ENCODE measurements at places on chromosomes 16 and 17. TPM values are rescaled to one million over a fixed set of nuclear protein-coding genes. Genes with fewer than 3 reads are reported as not detected.

CCL1 gene
- total RNA-seq, result not detected

- H3K4me1 ChIP-seq, result peaks cover 29% of the 10 kb centered on the region
- peak overlapping the region; percentile 80 for H3K27ac ChIP-seq
These were observed 79.6 kb upstream of the CLEC18B start for GRCh38 chr16:74500907-74501306.

GRCh38 chr16:31700530-31701388, 172.8 kb upstream of the ZNF267 start:
- H3K4me3 ChIP-seq, result peak overlapping the region; percentile 85
- no peak overlapping the region for H3K27ac ChIP-seq

GRCh38 chr16:84315422-84315821, 20.7 kb downstream of the WFDC1 start:
- H3K4me3 ChIP-seq, result no peak overlapping the region
- peaks cover 2% of the 10 kb centered on the region for H3K36me3 ChIP-seq
- DNase-seq, result peak; percentile 8
- no peaks in the 10 kb centered on the region for H3K4me1 ChIP-seq
- H3K27ac ChIP-seq, result no peak overlapping the region

- H3K4me1 ChIP-seq, result no peaks in the 10 kb centered on the region
- no peaks in the 10 kb centered on the region for H3K27me3 ChIP-seq
- H3K36me3 ChIP-seq, result no peaks in the 10 kb centered on the region
- no peak overlapping the region for H3K27ac ChIP-seq
- DNase-seq, result no peak
- H3K4me3 ChIP-seq, result no peak overlapping the region
These were observed 55.4 kb downstream of the SDK2 start for GRCh38 chr17:73588891-73589290.

- H3K27ac ChIP-seq, result no peak overlapping the region
- no peaks in the 10 kb centered on the region for H3K4me1 ChIP-seq
- H3K36me3 ChIP-seq, result peaks cover 1% of the 10 kb centered on the region
These were observed 29.3 kb downstream of the DYNLRB2 start for GRCh38 chr16:80570106-80570478.

DNA sequence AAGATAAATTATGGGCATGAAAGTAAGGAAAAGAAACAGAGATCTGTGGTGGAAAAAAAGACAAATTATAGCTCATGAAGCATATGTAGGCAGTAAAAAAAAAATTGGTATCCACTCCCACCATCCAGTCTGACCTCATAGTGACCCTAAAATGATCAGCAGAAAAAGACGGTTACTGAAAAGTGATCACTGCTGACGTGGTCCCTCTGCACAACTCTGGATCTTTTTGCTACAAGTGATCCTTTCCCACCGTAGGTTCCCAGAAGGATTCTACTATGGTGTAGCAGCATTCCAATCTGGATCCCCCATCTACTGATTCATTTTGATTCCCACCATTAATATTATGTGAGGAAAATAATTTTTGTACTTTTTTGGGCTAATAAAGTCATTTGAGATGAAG, 10.9 kb upstream of the CHST6 start:
- DNase-seq, result no peak
- H3K4me1 ChIP-seq, result peaks cover 26% of the 10 kb centered on the region
- H3K27me3 ChIP-seq, result no peaks in the 10 kb centered on the region
- H3K27ac ChIP-seq, result peak overlapping the region; percentile 66

GRCh38 chr17:75901727-75902126, 3.0 kb downstream of the MRPL38 start:
- H3K27ac ChIP-seq, result no peak overlapping the region
- H3K4me1 ChIP-seq, result peaks cover 15% of the 10 kb centered on the region

GRCh38 chr16:74999609-75000480, 1.0 kb downstream of the ZNRF1 start:
- H3K27ac ChIP-seq, result peak overlapping the region; percentile 76
- peaks cover 24% of the 10 kb centered on the region for H3K4me1 ChIP-seq
- no peaks in the 10 kb centered on the region for H3K36me3 ChIP-seq
- DNase-seq, result no peak
- no peaks in the 10 kb centered on the region for H3K27me3 ChIP-seq
- H3K4me3 ChIP-seq, result peak overlapping the region; percentile 81

- no peak for DNase-seq
- no peaks in the 10 kb centered on the region for H3K4me1 ChIP-seq
- H3K36me3 ChIP-seq, result no peaks in the 10 kb centered on the region
- no peak overlapping the region for H3K4me3 ChIP-seq
These were observed 27.2 kb upstream of the TMEM220 start for GRCh38 chr17:10757067-10757466.

SPHK1 gene
- 5.8 TPM for total RNA-seq

DNA sequence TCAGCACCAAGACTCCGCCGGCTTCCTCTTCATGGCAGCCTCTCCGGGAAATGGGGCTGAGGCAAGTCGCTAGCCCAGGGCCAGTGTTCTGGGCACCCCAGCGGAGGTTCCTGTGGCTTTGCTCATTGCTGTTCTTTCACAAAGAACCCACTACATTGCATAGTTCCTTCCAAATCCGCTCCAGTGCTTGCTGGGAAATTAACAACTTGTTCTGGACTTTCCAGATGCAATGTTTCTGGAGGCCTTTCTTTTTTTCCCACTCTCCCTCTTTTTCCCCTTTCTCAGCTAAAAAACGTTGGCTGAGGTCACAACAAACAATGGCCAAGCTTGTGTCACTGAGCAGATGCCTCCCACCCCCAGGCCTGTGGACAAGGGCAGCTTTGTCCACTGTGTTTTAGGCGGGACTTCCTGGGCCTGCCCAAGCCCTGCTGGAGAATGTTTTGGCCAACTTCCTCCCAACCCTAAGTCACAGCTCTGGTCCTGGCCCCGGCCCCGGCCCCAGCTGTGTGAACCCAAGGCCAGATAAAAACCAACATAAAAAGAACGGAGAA, 131.5 kb upstream of the RCVRN start:
- no peak overlapping the region for H3K27ac ChIP-seq
- peaks cover 11% of the 10 kb centered on the region for H3K4me1 ChIP-seq
- no peak overlapping the region for H3K4me3 ChIP-seq
- no peak for DNase-seq
- H3K27me3 ChIP-seq, result no peaks in the 10 kb centered on the region
- H3K36me3 ChIP-seq, result no peaks in the 10 kb centered on the region

EVI2B gene
- total RNA-seq, result 0.21 TPM

DNA sequence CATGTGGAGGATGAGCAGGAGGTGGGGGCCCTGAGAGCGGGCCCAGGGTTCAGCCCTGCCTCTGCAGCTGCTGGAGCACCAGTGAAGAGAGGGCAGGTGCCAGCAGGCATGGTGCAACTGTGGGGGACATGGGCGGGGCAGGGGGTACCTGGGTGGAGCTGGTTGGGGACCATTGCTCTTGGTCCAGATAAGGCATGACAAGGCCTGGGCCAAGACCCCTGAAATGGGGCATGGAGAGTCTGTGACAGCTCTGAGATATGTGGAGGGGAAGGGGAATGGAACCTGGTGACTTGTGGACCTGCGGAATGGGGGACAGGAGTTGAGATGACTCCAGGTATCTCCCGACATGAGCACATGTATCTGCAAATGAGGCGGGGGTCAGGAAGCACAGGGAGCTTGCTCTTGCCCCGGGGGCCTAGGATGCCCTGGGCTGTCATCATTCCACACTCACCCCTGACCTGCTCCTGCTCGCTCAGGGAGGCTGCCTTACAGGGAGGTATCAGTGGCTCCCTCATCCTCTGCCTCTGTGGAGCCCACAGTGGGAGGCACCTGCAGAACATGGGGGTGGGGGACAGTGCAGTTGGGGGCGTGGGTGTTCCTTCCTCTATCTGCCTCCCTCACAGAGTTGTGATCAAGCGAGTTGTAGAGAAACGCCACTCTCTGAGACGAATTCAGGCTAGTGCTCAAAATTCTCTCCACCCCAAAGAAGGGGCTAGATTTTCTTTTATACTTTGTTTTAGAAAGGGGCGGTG, 40.2 kb downstream of the TMEM235 start:
- no peak for DNase-seq
- H3K27me3 ChIP-seq, result no peaks in the 10 kb centered on the region
- no peak overlapping the region for H3K4me3 ChIP-seq
- no peak overlapping the region for H3K27ac ChIP-seq

DNA sequence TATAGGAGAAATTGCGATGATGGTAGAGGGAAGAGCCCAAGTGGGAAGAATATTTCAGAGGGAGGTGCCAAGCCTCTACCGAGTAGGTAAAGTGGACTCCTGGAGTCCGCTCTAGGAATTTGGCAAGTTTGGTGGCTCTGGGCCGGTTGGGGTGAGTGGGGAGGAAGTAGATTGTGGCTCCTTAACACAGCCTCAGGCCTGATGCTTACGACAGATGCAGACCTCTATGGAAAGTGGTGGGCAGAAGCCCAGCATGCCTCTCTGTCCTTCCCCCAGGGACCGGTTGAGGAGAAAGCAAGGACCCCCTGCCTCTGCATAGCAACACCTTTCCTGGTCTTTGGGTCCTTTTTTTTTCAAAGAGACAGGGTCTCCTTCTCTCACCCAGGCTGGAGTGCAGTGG, 55.9 kb upstream of the SIAH1 start:
- H3K4me3 ChIP-seq, result no peak overlapping the region
- H3K4me1 ChIP-seq, result peaks cover 25% of the 10 kb centered on the region
- no peaks in the 10 kb centered on the region for H3K27me3 ChIP-seq
- H3K36me3 ChIP-seq, result no peaks in the 10 kb centered on the region

- no peak overlapping the region for H3K27ac ChIP-seq
- peaks cover 44% of the 10 kb centered on the region for H3K27me3 ChIP-seq
- H3K4me1 ChIP-seq, result peaks cover 14% of the 10 kb centered on the region
- H3K36me3 ChIP-seq, result peaks cover 5% of the 10 kb centered on the region
- H3K4me3 ChIP-seq, result no peak overlapping the region
- DNase-seq, result no peak
These were observed 4.5 kb downstream of the NPTX1 start for GRCh38 chr17:80471922-80472321.

SLC6A4 gene
- not detected for total RNA-seq

RBL2 gene
- total RNA-seq, result 40.4 TPM

SMG6 gene
- total RNA-seq, result 28.7 TPM

DNA sequence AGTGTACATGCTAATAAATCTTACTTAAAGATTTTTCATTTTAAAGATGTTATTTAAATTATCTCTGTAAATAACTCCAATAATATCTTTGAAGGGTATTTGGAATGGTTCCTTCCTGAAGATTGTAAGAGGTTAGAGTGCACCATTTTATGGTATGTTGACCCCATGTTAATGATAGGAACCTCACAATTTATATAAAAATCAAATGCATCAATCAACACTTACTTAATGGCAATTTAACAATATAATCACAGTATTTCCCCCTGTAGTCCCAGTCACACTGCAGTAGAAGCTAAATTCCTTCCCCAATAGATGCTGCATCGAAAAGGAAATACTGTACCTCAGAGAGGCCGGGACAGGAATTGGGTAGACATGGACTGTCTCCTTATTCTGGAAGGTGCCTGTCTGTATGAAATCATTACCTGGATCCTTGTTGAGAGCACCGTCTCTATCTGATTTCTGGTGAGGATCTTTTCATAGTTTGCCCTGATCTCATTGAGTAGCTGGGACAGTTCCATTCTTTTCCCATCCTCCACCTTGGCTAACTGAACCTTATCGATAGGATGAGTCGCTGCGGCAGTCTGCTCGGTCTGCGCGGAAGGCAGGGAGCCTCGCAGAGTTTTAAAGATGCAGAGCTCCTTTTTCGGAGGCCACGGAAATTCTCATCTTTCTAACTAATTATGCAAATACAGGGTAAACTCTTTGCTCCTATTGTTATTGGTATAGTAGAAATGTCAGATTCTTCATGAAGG, at the start of gene KRT222:
Gene KRT222 (minus strand): TSS at position 596 of the 752 bp plus-strand sequence. CDS start 78 bp downstream, at position 518.
- H3K4me1 ChIP-seq, result peaks cover 6% of the 10 kb centered on the region
- DNase-seq, result no peak
- peaks cover 46% of the 10 kb centered on the region for H3K27me3 ChIP-seq
- peak within 1 kb of the TSS; percentile 60 for H3K4me3 ChIP-seq

KRTAP2-1 gene
- not detected for total RNA-seq

DNA sequence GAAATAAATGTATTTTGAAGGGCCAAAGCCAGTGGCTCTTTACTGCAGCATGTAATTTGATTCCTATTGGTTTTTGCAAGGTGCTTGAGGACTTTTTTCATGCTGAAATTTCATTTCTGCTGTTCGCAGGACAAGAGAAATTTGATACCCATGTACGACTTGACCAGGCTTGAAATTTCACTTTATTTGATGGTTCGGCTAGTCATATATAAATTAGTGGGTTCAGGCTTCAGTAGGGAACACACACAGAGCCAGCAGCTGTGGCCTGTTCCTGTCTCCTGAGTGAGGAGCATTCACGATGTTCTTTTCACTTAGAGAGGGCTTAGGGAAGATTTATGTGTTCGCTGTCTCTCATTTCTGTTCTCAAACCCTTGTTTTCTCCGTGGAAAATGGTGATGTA, 258.4 kb upstream of the CACNG5 start:
- H3K27ac ChIP-seq, result no peak overlapping the region
- H3K27me3 ChIP-seq, result no peaks in the 10 kb centered on the region
- H3K4me3 ChIP-seq, result no peak overlapping the region
- no peaks in the 10 kb centered on the region for H3K36me3 ChIP-seq
- no peak for DNase-seq
- peaks cover 52% of the 10 kb centered on the region for H3K4me1 ChIP-seq

DNAI2 gene
- total RNA-seq, result not detected

TIMP2 gene
- 535 TPM for total RNA-seq

- no peaks in the 10 kb centered on the region for H3K27me3 ChIP-seq
- no peak for DNase-seq
- no peaks in the 10 kb centered on the region for H3K4me1 ChIP-seq
- H3K36me3 ChIP-seq, result peaks cover 2% of the 10 kb centered on the region
- no peak overlapping the region for H3K4me3 ChIP-seq
These were observed 40.1 kb downstream of the ZNF276 start for GRCh38 chr16:89761304-89761922.

GTF3C1 gene
- 69.2 TPM for total RNA-seq

GRCh38 chr17:19341211-19341631, 21.3 kb downstream of the B9D1 start:
- no peak overlapping the region for H3K4me3 ChIP-seq
- DNase-seq, result peak; percentile 53
- H3K4me1 ChIP-seq, result peaks cover 38% of the 10 kb centered on the region
- no peaks in the 10 kb centered on the region for H3K27me3 ChIP-seq

DNA sequence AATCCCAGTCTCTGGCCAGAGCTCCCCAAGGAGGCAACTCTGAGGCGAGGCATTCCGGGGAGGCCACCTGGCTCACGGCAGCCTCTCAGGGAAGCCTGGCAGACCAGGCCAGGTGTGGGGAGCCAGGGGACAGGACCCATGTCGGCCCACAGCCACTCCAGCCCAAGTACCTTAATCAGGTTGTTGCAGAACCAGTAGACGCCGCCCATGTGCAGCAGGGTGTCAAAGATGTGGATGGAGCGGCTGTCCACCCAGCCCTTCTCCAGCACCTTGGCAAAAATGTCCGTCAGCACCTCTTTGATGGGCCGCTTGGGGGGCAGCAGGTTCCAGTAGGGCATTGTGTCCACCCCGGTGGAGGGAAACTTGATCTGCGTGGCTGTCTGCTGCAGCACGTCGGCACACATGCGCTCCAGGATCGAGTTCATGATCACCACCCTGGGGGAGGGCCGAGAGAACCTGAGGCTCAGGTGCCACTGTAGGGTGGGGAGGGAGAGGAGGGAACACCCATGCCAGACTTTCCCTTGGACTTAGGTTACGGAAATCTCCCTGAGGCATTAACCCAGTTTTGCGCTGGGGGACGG, 7.8 kb downstream of the CSF3 start:
- H3K36me3 ChIP-seq, result peaks cover 31% of the 10 kb centered on the region
- peaks cover 38% of the 10 kb centered on the region for H3K4me1 ChIP-seq
- no peak for DNase-seq
- H3K27me3 ChIP-seq, result no peaks in the 10 kb centered on the region

- no peak overlapping the region for H3K27ac ChIP-seq
- H3K36me3 ChIP-seq, result no peaks in the 10 kb centered on the region
- H3K4me3 ChIP-seq, result peak overlapping the region; percentile 33
- peak; percentile 92 for DNase-seq
- H3K4me1 ChIP-seq, result no peaks in the 10 kb centered on the region
These were observed 20.7 kb upstream of the NAGS start for GRCh38 chr17:43983515-43984411.

GRCh38 chr17:64032081-64032480, 11.6 kb upstream of the ICAM2 start:
- no peak overlapping the region for H3K4me3 ChIP-seq
- H3K4me1 ChIP-seq, result no peaks in the 10 kb centered on the region
- no peaks in the 10 kb centered on the region for H3K36me3 ChIP-seq
- H3K27ac ChIP-seq, result no peak overlapping the region

Data from chondrocyte (in vitro differentiated cells).